Activated CD4-positive, CD25-positive, alpha-beta regulatory T cell treated with anti-CD3 and anti-CD28 coated beads, Interleukin-2, amount 50 U/mL, for 16 hours (primary cell): ENCODE measurements at places on chromosomes 16 and 17.

GRCh38 chr17:7215652-7216180 lies 3.9 kb downstream of the DLG4 start:
- no peak for DNase-seq

DNA sequence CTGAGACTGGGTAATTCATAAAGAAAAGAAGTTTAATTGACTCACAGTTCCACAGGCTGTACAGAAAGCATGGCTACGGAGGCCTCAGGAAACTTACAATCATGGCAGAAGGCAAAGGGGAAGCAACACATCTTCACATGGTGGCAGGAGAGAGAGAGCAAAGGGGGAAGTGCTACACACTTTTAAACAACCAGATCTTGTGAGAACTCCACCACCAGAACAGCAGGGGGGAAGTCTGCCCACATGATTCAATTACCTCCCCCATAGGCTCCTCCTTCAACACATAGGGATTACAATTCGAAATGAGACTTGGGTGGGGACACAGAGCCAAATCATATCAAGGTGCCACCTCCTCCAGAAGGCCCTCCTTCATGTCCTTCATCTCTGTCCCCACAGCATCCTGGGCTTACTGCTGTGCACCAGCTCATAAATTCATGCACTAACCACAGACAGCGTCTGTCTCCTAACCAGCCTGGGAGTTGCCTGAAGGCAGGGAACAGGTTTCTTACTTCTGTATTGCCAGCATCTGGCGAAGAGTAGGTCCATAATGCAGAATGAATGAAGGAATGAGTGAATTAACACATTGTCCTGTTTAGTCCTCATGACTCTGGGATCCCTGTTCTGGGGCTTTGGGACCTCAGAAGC lies 74.4 kb downstream of the WSB1 start:
- no peak for DNase-seq

GRCh38 chr17:81246679-81247338 lies 7.7 kb downstream of the NDUFAF8 start:
- DNase-seq: no peak

GRCh38 chr17:61456688-61457225 lies 4.5 kb downstream of the TBX4 start:
- no peak for DNase-seq

GRCh38 chr17:28940675-28941074 lies 10.6 kb downstream of the PHF12 start:
- no peak for DNase-seq

DNA sequence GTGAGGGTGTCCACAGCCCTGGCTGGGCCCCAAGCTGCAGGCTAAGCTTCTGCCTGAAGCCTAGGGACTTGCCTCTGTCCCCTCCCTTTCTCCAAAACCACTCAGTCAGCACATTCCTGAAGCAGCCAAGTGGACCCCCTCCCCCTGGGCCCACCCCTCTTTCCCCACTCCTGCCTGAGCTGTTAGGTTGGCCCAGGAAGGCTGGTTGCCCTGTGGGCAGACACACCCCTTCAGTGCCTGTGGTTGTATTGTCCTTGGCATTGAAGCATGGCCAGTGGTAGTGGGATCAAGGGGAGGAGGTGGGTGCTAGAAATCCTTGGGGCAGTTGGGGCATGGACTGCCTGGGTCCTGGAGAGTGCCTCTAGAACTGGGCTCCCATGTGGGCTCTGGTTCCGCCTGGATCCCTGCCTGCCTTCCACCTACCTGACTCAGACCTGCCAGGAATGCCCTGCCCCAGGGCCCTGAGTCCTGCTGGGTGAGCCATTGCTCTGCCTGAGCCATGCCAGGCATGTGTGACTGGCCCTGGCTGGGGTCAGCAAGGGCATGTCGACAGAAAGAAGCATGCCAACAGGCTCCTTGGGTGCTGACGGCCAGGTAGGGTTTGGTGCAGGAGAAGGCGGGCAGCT lies 2.1 kb downstream of the TRAF4 start:
- DNase-seq: no peak

DNA sequence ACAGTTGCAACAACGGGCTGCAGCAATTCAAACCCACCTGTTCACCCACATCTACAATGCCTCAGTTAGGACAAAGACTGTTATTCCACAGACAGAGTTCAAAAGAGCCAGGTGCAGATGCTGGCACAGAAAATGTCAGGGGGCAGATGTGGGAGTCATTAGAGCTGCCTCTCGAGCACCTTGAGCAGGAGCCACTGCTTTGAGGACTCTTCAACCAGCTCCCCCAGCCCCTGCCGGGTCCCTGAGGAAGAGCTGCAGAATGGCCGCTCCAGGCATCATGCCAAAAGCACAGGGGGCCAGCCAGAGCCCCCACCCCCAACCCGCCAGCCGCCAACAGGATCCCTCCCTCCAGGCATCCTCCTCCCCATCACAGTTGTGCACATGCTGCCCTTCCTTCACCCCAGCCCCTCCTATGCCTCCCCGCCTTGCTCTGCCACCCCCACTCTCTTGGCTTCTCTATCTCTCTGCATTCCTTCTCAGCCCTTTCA lies 20.8 kb downstream of the C17orf67 start:
- no peak for DNase-seq

DNA sequence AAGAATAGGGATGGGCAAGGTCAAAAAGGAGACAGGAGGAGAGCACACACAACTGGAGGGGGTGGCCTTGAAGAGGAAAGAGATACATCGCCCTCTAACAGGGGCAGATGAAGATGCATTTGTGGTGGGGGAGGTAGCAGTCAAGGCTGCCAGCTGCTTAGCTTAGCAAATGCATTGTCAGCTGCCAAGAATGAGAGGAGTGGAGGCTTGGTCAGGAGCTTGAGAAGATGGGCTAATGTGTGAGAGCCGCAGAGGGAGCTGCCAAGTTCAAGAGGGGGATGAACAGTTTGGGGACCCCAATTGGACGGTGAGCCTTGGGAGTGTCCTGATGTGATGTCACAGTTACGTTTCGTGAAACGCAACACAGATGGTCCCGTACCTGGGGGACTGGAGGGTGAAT lies 28.9 kb upstream of the GNA13 start:
- DNase-seq: no peak

- DNase-seq: no peak
These were observed 95.4 kb downstream of the CPPED1 start for GRCh38 chr16:12708266-12708665.

GRCh38 chr17:4679658-4680057 lies 24.3 kb downstream of the PELP1 start:
- DNase-seq: no peak

DNA sequence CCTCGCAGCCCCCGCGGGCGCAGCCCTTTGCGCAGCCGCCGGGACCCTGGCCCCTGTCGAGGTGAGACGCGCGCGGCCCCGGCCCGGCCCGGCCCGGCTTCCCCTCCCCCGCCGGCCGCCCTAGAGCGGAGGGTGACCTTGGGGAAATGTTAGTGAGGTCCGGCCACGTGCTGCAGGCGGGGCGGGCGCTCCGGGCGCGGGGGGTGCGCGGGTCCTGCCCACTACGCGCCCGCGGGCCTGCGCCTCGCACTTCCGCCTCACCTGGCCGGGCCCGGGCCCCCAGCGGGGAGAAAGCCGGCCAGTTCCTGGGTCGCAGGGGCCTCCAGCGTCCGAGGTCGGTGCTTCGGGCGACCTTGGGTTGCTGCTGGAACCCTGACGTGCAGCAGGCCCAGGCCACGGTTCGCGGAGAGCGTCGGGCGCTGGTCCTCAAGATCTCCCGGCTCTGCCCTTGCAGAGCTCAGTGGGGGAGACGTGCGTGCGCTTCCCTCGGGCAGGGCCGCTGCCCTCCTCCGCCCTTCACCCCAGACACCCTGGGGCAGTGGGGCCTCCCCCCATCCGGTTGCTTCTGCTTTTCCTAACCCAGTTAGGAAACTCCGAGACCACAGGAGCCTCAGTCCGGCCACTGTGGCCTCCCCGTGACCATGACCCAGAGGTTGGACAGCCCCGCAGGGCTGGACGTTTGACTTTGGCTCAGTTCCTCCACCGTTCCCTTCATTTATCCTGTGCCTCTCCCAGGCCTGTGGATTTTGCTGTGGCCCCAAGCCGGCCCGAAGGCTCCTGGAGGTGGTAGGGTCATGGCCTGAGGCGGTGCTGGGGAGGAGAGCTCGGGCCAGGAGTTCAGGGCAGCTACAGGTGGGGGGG lies 791 bp downstream of the MCRIP2 start:
- no peak for DNase-seq

DNA sequence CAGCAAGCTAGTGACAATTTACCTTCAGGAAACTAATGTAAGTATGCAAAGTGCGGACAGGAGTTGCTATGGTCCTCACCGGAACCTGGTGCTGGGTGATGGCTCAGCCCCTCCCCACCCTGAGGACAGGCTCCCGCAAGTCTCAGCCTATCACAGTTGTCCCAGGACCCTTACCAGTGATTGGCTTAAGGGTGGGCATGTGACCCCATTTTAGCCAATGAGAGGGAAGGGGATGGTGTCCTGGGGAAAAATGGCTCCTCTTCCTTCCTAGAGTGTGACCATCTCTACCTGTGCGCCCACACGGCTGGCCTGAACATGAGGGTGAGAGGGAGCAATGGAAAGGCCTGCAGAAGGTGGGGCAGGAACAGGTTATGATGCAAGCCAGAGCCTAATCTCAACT lies 80.4 kb downstream of the C16orf78 start:
- DNase-seq: no peak

- no peak for DNase-seq
These were observed 23.3 kb upstream of the CACNG4 start for GRCh38 chr17:66941249-66941648.

GRCh38 chr17:10668775-10669174 lies 11.7 kb upstream of the MYH3 start:
- DNase-seq: no peak

DNA sequence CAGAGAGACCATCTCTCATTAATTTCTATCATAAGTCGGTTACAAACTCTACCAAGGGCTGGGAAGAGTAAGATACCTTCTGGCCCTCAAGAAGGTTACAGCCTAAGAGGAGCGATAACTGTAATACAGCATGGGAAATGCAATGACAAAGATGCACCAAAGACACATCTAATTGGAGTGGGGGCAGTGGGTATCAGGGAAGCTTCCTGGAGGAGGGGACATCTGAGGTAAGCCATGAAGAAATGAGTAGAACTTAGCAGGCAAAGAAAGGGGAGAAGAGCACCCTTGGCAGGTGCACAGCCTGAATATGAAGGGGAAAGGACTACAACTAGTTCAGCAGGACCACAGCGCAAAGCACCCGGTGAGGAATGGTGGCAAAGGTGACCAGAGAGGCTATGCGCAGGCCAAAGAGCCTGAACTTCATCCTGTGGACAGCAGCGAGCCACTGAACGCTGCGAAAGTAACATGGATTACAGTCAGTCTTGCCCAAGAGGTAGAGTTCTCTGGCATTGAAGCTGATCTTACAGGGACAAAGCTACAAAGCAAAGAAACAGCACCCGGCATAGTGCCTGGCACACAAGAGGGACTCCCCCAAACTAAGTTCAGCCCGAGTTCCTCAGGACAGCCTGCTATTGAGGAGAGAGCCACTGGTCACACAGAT lies 2.8 kb downstream of the TBC1D10B start:
- no peak for DNase-seq
